ENCODE measurements at places on chromosomes 11 and 22.

DNA sequence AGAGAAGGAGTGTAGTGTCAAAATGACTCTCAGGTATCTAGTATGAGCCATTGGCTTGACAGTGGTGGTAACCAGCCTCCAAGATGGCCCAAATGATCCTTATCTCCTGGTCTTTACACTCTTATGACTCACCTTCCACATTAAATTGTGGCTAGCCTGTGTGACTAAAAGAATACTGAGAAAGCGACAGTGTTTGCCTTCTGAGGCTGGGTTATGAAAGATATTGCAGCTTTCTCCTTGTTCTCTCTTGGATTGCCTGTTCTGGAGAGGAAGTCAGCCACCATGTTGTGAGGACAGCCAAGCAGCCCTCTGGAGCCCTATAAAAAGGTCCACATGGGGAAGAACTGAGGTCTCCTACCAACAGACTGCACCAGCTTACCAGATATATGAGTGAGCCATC lies 15.8 kb downstream of the C11orf71 start:
- DNase-seq = no peak

DNA sequence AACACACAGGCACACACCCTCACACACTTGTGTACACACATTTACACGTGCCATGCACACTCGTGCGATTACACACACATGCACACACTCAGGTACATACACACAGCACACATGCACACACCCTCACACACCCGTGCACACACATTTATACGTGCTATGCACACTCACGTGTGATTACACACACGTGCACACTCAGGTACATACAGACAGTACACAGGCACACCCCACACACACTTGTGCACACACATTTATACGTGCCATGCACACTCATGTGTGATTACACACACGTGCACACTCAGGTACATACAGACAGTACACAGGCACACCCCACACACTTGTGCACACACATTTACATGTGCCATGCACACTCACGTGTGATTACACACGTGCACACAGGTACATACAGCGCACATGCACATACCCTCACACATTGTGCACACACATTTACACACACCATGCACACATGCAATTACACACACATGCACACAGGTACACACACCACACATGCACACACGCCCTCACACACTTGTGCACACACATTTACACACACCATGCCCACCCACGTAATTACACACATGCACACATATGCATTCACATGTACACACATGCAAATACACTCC lies 4.6 kb downstream of the IFITM10 start:
- no peak for DNase-seq

- DNase-seq = no peak
Measured at GRCh38 chr22:49048591-49048990, 779.1 kb downstream of the BRD1 start.

GRCh38 chr11:2300290-2300935 lies 1.3 kb downstream of the C11orf21 start:
- no peak for DNase-seq

- no peak for DNase-seq
Measured at GRCh38 chr11:6687876-6688275, 4.7 kb upstream of the MRPL17 start.

DNA sequence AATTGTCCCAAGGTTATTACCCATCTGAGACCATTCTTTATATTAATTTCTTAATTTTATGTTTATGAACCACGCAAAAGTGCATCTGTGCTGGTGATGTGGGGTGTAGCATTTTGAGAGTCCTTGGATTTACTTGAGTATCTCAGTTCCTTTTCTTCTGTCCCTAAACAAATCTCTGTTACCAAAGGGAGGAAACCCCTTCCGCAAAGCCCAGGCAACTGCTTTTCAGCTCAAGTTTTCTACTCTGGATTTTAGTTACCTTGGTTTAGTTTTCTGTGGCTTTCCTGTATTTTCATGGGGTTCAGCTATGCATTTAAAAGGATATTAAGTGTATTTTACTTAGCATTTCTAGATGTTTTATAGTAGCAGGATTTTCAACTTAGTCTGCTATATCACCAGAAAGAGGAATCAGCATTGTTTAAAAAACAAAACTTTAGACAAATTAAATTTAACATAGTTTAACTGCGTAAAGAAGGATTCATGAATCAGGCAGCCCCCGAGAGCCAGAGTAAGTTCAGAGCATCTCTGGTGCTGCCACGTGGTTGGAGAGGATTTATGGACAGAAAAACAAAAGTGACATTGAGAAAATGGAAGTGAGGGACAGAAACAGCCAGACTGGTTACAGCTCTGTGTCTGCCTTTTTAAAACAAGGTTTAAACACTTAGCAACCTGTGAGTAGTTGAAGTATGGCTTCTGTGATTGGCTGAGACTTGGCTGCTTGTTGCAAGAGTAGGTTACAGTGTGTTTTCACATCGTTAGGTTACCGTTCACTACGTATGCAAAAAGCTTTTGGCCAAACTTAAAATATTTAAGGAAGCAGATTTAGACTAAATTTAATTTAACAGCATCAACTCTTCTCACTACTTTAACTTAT lies 9.6 kb downstream of the ADM start:
- DNase-seq = no peak

GRCh38 chr22:20037419-20037818 lies 16.5 kb downstream of the TANGO2 start:
- DNase-seq = no peak

DNA sequence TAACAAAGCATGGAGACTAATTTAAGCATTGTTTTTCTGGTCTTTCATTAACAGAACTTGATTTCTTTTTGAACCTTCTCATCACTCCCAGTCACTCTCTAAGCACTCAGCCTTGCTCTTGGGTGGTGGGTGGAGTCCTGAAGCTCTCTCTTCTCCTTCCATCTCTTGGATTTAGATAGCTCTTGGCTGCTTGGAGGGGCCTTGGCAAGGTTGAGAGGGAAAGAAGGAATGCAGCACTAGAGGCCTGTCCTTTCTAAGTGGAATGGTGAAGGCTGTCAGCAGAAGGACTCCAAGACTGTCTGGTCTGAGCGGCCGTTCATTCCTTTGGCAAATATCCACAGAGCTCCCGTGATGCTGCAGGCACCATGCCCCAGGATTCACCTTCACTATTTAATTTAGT lies 168.6 kb upstream of the E2F8 start:
- DNase-seq = no peak

DNA sequence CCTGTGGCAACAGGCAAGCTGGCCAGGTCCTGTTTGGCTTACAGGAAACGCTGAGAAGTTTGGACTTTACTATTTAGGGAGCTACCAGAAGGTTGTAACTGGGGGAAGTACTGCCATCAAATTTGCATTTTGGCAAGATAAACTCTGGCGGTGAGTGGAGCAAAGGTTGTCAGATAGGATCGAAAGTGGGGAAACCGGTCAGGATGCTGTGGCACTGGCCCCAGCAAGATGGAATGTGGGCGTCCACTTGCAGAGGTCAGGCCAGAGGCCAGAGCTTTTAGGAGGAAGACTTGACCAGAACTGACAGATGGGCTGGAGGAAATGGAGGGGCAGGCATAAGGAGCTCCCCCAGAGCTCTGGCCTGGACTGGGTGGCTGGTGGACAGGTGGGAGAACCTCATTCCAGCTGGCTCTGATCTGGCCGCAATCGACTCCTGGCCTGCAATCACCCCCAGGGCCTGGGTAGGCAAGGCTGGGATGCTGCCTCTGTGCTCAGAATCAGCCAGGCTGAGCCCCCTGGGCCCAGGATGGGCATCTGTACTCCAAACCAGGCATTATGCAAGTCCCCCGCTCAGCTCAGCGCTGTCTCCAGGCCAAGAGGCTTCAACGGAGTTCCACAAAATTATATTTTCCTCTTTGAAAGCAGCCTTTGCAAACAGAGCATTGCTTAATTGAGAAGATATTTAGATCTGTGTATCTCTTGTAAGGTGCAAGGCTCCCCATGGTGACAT lies 178.3 kb upstream of the NECTIN1 start:
- DNase-seq = no peak

Data from epithelial cell of proximal tubule (primary cell).